ENCODE measurements at places on chromosomes 11 and 22. TPM values are rescaled to one million over a fixed set of nuclear protein-coding genes. Genes with fewer than 3 reads are reported as not detected.

The TMPRSS13 gene
- 0.24 TPM for total RNA-seq

The MMP1 gene
- total RNA-seq: 1.4 TPM

The PACSIN2 gene
- total RNA-seq: 71.8 TPM

The TTC36 gene
- not detected for total RNA-seq

The ESAM gene
- total RNA-seq: 76.9 TPM

GRCh38 chr22:28017558-28017820 is 98.4 kb upstream of the PITPNB start:
- peak; percentile 41 for DNase-seq

DNA sequence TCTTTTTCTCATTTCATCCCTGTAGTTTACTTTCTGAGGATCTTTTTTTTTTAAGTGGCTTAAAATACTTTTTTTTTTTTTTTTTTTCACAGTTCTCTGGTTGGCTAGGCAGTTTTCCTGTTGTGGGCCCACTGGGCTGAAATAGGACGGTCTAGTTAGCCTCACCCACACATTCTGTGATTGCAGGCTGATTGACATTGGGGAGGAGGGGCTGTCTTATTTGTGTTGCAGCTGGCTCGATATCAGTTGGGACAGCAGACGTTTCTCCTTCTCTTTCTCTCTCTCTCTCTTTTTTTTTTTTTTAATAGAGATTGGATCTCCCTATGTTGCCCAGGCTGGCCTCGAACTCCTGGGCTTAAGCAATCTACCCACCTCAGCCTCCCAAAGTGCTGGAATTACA is 6.9 kb downstream of the BCR start:
- no peak for DNase-seq

DNA sequence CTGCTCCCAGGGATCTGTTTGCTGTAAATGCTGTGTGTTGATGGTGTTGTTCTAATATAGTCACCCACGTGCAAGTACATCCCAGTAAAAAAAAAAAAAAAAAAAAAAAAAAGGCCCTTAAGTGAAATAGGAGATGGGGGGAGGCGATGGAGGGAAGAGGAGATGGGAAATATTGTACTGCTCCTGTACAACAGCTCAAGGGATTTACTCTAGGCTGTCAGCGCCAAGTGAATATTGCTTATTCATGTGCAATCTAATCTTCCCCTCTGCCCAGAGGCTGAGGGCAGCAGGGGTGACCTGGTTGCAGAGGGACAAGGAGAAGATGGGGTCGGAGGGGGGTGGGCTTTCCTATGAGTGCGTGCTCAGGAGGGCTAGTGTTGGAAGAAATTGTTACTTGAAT is 206.2 kb upstream of the CADM1 start:
- DNase-seq: no peak

DNA sequence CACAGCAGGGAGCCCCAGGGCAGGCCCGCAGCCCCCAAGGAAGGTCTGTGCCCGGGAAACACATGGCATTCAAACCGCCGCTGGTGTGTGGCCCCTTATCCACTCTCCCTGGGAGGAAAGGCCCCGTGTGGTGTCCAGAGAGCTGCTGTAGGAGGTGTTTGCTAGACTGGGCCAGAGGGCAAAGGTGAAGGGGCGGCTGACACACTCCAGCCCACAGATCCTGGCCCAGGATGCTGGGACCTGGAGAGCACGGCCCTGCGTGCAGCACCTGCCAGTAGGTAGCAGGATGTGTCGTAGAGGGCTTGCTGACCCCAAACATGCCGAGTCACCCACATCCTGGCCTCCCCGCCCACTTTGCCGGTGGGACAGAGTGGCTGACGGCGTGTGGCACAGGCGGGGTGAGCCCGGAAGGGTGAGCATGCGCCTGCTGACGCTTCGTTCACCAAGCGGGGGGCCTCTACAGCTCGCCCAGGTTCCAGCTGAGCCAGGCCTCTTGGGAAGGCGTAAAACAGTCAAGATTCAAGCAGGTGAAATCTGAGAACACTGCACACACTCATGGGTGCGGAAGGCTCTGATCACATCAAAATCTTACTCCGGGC is 11.0 kb downstream of the OSBPL5 start:
- peak; percentile 81 for DNase-seq

DNA sequence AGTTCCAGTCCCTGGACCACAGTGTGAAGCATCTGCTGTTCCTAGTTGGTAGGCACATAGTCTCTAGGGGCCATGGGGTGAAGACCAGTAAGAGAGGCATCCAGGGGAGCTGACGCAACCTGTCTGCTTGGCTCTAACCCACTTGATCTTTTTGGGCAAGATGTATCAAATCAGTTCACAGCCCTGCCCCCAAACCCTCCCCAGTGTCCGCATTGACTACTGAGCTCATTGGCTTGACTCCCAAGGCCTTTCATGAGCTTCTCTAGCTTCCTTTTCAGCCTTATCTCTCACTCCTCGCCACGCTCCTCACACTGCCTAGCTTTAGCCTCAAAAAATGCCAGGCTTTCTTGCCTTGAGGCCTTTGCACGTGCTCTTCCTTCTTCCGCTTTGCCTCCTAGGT is 29.7 kb upstream of the ABCC8 start:
- DNase-seq: no peak

- no peak for DNase-seq
Measured at GRCh38 chr11:45304992-45305335, 18.8 kb upstream of the SYT13 start.

DNA sequence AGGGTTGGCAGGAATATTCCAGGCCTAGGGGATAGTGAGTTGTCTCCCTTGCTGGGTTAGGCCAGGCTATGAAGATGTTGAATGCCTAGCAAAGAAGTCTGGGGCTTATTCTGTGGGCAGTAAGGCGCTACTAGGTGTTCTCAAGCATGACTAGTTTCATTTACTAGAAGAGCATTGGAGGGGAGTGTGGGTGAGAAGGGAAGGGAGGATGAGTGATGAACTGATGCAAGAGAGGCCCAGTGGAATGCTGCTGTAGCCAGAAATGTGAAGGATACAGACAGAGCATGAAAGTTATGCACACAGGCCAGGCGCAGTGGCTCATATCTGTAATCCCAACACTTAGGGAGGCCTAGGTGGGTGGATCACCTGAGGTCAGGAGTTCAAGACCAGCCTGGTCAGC is 33.5 kb downstream of the POU2F3 start:
- DNase-seq: no peak

DNA sequence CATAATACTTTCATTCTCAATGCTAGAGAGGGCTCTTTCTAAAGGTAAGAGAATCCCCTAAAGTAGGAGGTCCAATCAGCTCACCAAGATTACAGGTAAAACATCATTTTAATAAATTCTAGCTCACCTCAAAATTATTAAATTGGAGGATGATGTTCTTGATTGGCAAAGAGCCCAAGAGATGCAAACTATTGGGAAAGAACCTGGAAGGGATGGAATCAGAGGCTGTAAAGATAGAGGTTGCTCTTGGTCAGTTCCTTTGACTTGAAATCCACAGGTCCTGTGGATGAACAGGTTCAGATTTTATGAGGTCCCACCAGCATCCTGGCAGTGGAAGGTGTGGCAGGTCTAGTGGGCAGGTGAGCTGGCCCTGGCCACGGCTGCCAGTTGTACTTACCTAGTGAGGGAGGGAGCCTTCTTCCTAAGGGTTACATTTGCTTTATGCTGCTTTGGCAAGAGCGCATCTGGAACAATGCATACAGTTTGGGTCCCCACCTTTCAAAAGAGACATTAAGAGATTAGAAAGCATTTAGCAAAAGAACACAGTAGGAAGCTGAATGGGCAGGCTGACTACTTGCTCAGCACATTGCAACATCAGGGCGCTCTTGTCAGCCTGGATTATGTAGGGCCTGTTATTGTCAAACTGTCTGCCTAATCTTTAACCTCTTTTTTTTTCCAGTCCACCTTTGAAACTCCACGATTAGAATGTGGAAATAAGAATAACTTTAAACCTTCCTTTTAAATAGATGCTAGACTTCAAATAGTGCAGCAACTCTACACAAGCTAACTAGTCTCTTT is 97.0 kb downstream of the RDX start:
- DNase-seq: no peak

GRCh38 chr11:92886243-92886905 is 83.1 kb upstream of the MTNR1B start:
- no peak for DNase-seq

GRCh38 chr11:63765688-63766241 is 2.8 kb downstream of the ZFTA start:
- peak; percentile 82 for DNase-seq

GRCh38 chr22:44668886-44669521 is 33.0 kb upstream of the PRR5 start:
- DNase-seq: no peak

Measured in posterior vena cava (tissue), 2 donors.